ENCODE measurements at places on chromosomes 4 and X.

DNA sequence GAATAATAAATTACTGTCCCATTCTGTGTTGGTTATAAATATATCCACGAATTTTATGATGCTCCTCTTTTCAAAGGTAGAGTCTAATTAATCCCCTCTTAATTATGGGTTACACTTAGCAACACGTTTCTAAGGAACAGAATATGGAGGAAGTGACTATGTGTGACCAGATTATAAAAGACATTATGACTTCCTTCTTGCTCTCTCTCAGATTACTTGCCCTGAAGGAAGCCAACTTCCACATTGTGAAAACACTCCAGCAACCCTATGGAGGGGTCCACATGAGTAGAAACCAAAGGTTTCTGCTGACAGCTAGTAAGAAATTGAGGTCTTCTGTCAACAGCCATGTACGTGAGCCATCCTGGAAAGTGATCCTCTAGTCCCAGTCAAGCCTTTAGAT lies 59.3 kb downstream of the WDFY3 start:
- no peak for DNase-seq

DNA sequence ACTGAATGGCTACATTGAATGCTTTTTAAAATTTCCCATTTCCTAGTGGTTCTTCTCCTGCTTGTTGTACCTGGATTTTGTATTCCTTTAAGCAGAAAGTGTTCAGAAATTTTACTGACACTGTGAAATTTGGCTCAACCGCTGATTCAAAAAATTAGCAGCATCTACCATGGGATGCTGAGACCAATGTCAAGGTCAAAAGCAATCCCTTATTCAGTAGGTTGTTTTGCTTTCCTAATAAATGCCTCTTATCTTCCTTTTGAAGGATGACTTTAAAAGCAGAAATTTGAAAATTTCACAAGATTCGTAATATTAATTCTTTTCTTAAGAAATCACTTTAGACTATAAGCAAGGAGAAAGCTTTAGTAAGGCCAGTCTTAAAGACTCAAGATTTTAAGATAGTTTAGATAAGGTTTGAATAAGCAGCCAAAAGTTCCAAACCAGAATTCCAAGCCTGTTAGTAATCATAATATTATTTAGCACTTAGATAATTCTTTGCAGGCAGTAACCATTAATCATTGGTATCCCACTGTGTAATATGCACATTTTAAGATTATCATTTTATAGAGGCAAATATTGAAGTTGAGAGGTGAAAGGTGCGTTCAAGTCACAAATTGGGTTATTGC lies 508.8 kb downstream of the ANKRD50 start:
- DNase-seq = peak; percentile 47

GRCh38 chrX:1205681-1206611 lies 6.5 kb downstream of the CRLF2 start:
- DNase-seq = peak; percentile 93

- no peak for DNase-seq
These were observed 39.9 kb downstream of the APBB2 start for GRCh38 chr4:41174444-41174843.

DNA sequence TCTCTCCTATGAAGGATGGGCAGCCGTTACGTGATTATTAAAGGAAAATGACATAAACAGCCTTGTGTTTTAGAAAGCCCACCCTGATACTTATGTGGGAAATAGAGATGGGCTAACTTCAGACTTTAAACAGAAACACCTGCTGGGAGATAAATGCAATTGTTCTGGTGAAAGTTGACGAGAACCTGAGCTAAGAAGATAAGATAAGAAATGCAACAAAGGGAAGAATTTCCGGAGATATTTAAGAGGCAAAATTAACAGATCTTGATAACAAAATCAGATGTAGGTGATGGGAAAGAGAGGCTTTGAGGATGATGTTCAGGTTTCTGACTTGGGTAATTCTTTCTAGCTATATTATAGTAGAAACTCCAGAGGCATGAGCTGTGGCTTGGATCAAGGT lies 102.7 kb upstream of the SLC7A11 start:
- no peak for DNase-seq

DNA sequence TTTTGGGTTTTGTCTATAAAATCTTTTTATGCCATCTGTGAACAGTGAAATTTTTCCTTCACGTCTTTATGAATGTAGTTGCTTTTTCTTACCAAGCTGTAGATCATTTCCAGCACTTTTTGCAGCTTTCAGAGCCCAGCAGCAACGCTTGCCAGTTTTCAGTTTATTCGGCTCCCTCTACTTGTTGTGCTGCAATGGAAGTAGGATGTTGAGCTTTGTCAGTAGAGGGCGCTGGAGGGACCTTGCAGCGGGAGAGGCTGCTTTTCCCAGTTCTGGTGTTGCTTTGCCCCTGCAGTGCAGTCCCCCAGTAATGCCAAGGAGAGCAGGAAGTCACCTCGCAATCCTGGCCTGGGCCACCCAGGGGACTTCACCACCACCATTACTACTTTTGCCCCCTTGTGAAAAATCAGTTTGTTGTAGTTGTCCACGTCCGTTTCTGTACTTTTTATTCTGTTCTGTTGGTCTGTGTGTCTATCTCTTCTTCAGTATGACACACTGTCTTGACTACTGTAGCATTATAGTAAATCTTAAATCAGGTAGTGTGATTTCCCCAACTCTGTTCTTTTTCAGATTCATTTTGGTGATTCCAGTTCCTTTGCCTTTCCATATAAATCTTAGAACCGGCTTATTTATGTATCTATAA lies 21.8 kb downstream of the CMC4 start:
- peak; percentile 47 for DNase-seq

DNA sequence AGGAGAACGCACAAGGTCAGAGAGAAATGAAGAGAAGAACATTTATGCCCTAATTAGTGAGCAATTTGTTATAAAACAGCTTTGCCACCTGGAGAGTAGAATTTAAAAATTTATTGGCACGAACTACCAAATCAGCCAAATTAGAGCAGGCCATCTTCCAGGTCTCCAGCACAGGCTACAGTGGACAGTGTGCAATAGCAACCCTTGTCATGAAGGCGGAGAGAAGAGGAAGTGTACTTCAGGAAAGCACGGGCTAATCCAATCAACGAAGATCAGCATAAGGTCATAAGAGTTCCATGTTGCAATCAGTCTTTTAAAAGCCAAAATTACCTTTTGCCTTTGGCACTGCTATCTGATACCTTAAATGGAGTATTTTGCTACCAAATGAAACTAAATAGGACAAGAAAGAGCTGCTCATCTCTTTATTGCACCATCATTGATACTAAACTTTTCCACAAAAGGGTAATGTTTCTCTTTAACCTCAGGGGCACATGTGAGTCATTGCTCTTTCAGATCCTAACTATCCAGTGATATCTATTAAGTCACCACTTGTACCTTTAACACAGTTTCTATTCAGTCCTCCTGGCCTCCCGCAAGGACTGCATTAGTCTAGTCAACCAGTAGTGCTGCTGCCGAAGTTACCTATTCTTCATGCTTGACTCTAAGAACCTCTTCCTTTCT lies 19.9 kb downstream of the ANK2 start:
- DNase-seq = no peak

DNA sequence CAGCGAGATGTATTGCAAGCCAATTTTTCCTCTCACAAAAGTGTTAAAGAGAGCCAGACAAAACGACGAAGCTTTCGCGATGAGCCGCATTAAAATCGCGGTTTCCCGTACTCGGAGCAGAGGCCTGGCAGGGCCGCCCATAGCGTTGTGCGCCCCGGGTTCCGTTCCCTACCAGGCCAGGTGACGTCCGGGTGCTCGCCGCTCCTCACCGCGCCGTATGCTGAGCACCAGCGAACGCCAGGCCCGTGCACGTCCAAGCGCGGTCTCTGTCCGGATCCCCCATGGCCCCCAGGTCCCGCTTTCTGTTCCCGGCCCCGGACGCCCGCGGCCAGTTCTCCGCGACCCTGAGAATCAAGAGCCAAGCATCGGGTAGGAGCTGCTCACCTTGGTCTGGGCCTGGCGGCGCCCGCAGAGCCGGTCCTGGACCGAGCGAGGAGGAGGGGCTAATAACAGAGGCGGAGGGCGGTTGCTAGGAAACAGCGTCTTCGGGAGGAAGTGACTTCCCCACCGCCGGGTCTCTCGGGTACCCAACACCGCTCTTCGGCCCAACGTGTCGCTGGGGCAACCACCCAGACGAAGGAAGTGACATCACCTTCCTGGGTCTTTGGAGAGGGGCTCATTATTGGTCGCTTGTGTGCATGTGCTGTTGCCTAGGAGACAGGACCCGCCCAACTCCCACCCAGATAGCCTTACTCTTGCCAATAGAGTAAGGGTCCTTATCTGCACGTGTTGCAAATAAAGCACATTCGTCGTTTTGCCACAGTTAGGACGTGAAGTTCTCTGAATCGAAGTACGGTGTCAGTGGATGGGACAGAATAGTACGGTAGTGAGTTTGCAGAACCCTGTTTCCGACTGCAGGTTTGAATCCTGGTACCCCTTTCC lies at the start of gene MAP9:
MAP9 (minus strand) TSS at position 579 of the 882 bp plus-strand sequence. CDS start 1,115 bp downstream, outside the sequence.
- DNase-seq = peak; percentile 98

DNA sequence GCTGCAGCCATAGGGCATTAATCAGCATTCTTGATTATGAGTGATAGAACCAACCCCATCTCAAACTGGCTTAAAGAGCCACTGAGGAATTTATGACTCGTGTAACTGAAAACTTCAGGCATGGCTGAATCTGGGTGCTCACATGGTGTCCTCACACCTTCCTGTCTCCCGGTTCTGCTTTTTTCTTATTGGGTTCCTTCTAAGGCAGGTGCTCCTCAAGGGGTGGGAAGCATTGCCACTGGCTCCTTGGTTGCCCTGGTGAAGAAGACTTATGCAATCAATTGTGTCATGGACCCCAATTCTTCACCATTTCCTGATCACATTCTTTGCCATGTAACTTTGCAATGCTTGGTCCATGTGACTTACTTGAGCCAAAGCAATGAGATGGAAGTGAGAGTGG lies 4.3 kb upstream of the ZCCHC4 start:
- DNase-seq = no peak

DNA sequence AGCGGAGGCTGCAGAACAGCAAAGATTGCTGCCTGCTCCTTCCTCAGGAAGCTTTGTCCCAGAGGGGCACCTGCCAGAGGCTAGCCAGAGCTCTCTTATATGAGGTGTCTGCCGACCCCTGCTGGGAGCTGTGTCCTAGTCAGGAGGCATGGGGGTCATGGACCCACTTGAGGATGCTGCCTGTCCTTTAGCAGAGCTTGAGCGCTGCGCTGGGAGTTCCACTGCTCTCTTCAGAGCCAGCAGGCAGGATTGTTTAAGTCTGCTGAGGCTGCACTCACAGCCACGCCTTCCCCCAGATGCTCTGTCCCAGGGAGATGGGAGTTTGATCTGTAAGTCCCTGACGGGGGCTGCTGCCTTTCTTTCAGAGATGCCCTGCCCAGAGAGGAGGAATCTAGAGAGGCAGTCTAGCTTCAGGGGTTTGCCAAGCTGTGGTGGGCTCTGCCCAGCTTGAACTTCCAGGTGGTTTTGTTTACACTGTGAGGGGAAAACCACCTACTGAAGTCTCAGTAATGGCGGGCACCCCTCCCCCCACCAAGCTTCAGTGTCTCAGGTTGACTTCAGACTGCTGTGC lies 10.9 kb downstream of the DCK start:
- no peak for DNase-seq

DNA sequence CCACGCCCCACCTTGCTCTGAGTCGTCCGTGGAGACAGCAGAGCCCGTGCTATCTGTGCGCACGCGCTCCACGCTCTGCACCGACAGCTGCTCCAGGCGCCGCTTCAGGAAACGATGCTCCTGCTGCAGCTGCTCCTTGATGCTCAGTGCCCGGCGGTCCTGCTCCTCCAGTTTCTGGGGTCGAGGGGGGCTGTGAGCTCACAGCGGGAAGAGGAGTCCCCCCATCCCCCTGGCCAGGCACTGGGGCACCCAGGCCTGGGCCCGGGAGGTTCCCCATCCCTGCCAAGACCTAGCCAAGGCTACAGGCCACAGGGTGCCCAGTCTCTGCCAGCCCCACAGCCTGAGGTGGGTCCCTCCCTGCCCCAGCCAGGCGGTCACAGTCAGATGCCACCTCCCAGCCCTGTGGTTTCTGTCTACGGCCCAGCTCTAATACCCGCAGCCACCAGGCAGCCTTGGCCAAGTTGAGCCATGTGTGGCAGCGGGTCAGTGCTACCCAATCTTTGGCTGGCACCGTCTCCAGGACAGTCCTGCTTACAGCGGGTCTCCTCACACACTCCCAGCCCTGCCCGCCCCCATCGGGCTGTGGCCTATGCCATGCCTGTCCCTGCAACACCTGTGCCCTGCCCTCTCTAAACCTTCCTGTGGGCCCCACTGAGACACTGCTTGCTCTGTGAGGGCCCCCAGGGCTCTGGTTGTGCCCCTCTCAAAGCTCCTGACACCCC lies 9.3 kb upstream of the HAUS3 start:
- peak; percentile 3 for DNase-seq

- no peak for DNase-seq
These were observed 66.0 kb upstream of the RLIM start for GRCh38 chrX:74680391-74680790.

DNA sequence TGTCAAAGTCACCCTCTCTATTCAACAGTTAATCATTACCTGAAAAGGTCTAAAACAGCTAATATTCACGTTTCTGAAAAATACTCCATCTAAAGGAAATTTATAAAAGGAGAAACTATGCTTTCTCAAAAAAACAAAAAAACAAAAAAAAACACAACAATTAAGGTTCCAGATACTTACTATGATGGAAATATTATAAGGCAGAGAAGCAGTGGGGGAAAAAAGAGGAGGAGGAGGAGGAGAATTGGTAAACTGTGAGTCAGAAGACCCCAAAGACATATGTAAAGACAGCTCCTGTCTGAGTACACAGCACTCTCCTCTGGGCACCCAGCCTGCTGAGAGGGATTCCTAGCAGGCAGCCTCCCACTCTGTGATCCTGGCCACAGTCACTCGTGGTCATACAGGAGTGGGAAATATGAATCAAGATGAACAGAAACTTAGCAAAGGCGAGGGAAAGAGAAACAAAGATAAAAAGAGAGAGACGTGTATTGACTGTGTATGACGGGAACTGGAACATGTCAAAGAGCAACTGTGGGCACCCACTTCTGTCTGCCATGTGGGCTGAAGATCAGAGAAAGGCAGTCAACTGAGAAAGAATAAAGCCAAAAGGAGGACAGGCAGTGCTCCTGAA lies 12.5 kb downstream of the KLHL15 start:
- DNase-seq = no peak

GRCh38 chrX:3638280-3638873 lies 75.1 kb downstream of the PRKX start:
- peak; percentile 70 for DNase-seq

GRCh38 chrX:136019226-136019625 lies 34.0 kb downstream of the SLC9A6 start:
- no peak for DNase-seq

DNA sequence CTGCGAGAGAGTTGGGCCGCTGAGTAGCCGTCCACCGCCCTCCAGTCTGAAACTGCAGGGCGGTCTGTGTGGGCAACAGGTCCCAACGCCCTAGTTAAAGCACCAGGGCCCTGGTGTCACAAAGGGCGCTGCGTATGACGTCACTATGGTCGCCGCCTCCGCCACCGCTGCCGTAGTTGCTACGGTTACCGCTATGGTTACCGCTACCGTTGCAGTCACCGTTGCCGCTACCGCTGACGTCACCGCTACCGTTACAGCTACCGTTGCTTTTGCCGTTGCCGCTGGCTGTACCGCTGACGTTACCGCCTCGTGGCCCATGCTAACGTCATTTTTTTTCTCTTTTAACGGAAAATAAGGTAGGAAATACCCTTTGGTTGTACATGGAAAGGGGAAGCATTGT lies at the start of gene PPP1R2C:
PPP1R2C (minus strand) TSS at position 68 of the 400 bp plus-strand sequence. CDS start 84 bp downstream, outside the sequence.
- DNase-seq = no peak

GRCh38 chrX:17056868-17057608 lies 110.6 kb downstream of the REPS2 start:
- no peak for DNase-seq

GRCh38 chr4:128800284-128800683 lies 9.2 kb upstream of the JADE1 start:
- no peak for DNase-seq

GRCh38 chrX:51461053-51462044 lies 35.0 kb downstream of the NUDT11 start:
- peak; percentile 40 for DNase-seq
